ENCODE measurements at places on chromosomes 5 and 9.

GRCh38 chr9:86672966-86673365 is 274.3 kb downstream of the GAS1 start:
- ATAC-seq = no peak

DNA sequence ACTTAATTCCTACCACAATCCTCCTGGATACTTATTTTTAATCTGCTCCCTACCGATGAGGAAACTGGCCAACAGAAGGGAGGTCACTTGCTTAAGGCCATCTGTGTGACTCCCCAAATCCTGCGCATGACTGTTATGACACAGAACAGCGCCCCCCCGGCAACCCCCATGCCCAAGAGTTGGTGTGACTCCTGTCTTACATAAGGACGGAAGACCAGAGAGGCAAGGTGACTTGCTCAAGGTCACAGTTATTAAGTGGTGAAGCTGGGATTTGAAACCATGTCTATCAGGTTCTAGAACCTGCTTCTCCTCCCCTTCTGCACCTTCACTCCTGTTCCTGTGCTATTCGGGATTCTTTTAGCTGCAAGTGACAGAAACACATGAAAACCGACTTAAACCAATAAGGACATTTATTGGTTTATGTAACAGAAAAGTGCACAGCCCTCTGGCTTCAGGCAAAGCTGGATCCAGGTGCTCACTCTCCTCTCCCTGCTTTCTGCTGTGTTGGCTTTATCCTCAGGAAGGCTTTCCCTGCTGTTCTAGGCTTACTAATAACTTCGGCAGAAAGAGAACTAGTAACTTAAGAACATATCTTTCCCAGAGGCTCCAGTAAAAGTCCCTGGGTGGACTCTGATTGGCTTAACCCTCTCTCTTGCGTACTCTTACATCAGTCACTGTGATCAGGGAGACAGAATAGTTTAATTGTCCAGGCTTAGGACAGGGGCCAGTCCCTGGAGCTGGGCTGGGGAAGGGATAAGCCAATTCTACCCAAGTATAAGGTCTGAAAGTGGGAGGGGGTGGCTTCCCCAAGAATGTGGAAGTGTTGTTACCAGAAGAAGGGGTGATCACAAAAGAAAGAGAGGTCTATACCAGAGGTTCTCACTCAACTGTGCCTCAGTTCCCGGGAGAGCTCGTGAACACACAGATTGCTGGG is 43.7 kb downstream of the FGF18 start:
- no peak for ATAC-seq

DNA sequence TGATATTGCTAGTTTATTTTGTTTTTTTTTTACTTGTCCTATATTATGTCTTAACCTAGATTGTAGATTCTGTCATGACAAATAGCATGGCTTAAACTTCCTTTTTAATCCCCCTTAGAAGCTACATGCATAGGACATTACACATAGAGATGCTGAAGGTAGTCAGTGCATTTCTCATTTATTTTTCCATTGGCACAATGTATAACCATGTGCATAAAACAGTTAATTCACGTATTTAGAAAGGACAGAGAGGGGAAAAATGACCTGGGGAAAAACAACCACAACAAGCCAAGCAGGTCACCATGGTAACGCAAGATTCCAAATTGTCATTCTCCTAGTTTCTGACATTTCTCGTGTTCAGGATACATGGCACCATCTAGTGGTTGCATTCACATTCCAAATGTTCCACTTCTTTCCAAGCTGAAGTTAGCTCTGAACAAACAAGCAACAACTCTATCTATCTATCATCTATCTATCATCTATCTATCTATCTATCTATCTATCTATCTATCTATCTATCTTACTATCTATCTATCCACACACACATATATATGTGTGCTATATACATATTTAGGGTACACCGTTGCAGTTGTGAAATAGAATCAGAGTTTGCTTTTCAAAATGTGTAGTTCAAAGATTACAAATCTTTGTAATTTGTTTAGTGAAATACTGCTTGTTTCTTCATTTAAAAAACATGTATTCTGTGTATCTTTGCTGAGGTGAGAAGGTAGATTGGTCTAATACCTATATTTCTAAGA is 487.2 kb upstream of the ST8SIA4 start:
- no peak for ATAC-seq

GRCh38 chr5:10704949-10705621 is 55.9 kb downstream of the DAP start:
- ATAC-seq = peak; percentile 70

DNA sequence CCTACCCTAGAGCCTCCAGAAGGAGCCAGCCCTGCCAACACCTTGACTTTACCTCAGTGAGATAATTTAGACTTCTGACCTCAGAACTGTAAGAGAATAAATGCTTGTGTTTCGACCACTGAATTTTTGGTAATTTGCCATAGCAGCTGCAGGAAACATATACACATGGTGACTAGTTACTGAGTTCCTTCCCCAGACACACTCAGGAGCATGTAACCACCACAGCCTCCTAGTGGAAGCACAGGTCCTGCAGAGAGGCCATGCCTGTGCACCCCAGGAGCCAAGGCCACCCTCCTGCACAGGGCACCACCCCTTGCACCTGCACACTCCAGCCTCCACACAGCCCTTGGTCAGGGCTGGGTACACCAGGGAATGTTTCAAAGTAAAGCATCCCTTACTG is 7.6 kb upstream of the CAMSAP1 start:
- no peak for ATAC-seq

- ATAC-seq = no peak
Observed at GRCh38 chr5:159917994-159918393, 1.7 kb downstream of the ADRA1B start.

DNA sequence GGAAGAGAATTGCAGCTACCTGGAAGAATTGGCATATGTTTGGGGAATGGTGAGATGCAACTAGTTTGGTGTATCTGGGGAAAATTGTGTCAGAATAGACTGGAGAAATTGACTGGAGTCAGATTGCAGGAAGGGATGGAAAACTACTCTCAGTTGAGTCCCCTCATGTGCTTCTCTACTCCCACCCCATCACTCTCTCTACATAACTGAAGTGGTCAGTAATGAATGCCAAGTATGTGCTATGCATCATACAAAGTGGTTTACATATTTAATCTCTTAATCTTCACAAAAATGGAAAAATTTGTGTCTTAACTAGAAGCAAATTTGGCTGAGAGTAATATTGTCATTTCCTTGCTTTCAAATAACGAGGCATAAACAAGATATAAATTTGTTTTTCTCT is 146.4 kb upstream of the TNC start:
- no peak for ATAC-seq

DNA sequence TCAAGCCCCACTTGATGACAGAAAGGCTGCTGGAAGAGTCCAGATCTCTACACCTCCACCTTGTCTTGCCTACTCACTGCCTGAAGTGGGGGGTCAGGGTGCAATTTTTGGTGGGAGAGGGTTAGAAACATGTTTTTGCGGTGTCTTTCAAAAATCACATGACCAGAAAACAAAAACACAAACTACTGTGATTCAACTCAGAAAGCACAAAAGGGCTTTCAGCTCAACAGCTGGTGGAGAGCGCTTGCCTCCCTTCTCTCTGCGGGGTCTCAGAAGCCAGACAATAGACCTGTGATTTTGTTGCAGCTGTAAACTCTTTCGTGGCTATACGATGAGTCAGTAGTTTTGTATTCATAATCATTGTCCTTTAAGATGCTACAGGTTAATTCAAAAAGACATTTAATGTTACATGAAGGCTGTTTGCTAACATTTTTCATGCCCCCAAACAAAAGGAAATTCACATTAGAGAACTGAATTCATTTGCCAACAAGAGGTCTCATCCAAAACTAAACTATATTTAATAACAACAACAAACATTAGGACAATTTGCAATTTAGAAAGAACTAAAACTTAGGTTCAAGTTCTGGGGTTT is 172.6 kb upstream of the RAI14 start:
- no peak for ATAC-seq

DNA sequence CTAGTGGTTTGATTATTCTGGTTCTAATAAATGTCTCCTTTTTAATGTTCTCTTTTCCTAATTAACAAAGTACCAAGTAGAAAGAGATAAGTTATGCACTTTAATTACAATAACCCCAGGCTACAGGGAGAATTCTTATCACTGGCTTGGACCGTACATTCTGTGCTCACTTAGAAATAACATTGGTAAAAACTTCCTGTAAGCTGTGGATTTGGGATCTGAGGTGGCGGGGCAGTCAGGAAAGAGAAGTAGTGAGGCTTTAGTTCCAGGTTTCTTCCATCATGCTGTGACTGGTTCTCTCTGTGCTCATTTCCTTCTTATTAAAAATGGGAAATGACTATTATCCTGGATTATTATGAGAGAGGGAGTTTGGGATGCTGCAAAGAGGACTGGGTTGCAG is 142.0 kb downstream of the EGFLAM start:
- no peak for ATAC-seq

DNA sequence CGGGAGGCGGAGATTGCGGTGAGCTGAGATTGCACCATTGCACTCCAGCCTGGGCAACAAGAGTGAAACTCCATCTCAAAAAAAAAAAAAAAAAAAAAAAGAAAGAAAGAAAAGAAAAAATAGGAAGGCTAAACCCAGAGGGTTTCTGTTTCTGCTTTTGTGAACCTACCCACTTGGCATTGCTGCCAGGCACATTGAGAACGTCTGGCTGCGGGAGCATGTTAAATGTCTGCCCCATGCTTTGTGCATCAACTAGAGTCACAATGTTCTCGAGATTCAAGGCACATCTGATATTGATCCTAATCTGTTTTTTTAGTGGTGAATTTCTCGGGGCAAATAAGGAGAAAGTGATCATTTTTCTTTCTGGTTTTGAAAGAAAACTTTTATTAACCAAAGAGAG is 2.8 kb downstream of the SLC25A25 start:
- no peak for ATAC-seq

GRCh38 chr5:150184990-150185912 is 4.6 kb upstream of the SLC6A7 start:
- ATAC-seq = no peak

DNA sequence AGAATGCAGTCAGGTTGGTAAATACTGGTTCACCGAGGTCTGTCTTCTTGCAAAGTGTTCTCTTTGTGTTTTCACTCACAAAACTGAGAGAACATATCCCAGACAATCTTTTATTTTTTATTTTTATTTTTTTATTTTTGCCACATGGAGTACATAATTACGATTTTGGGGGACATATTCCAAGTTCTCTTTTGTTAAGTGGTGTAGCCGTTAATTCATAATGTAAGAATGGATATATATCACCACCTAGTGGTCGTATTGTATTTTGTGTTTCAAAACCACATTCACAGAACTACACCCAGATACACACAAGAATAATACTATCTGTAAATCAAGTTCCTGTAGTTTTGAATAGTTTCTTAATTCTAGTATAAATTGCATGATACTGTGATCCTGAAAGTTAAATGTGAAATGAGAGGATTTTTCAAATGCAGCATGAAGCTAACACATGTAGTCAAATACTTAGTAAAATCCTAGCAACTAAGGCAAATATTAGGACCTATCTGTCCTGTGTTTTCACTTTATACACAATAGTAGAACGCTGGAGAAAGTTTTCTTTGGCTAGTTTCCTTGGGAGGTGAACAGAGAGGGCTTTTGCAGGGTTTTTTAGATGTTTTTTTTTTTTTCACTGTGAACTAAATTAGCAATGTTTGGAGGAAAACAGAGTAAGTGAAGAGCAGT is 92.7 kb downstream of the VCAN start:
- ATAC-seq = no peak

- ATAC-seq = no peak
Observed at GRCh38 chr9:101716629-101717028, 21.8 kb downstream of the GRIN3A start.

GRCh38 chr5:34535944-34536623 is 120.0 kb upstream of the RAI14 start:
- ATAC-seq = peak; percentile 76

- ATAC-seq = no peak
Observed at GRCh38 chr5:14595891-14596290, 14.3 kb downstream of the OTULINL start.

- ATAC-seq = no peak
Observed at GRCh38 chr5:154267516-154267915, 77.0 kb downstream of the GALNT10 start.

DNA sequence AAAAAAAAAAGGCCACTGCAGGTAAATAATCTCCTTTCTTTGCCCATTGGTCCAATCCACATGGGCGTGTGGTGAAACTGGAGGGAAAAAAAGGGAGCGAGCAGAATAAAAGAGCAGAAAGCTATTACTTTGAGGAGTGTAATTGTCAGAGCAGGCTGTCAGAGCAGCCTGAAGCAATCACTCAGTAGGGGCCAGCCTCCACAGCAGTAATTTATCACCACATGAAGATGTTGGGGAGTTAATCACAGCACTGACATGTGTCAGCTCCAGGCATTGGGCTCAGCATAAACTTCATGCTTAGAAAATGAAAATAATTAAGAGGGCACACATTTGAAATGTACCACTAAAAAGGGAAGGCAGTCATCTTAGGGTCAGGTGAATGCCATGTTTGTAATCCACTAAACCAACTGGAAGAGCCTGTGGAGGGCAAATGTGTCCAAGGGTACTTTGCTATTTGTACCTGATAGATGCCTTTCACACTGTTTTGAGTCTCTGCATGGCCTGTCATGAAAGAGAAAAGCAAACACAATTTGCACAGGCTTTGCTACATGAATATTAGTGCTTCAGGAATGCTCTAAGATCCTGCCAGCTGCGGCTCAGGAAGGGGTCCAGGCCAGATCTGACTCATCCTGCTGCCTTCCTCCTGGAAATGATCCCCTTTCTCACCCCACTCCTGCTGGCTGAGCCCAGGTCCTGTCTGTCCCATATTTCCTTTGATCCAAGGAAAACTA is 2.9 kb upstream of the PTGER4 start:
- ATAC-seq = no peak

GRCh38 chr5:39225405-39226099 is 6.2 kb upstream of the FYB1 start:
- no peak for ATAC-seq

DNA sequence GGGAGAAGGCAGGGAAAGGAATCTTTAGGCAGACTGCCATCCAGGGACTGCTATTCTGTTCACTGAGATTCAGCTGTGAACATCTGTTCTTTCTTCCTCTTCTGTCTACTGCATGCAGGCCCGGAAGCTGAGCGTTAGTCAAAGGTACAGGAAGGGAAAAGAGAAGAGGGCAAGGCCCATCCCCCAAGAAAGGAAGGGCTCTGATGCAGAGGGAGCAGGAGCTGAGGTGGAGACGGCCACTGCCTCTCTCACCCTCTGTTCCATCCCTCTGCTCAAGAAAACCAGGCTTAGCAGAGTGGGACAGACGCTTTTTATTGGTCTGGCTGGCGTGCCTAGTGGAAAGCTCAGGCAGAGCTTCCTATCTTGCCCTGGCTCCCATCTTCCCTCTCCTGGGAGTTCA is 57.6 kb downstream of the PFDN1 start:
- ATAC-seq = no peak

GRCh38 chr9:92752812-92753404 is 11.7 kb downstream of the BICD2 start:
- peak; percentile 68 for ATAC-seq

GRCh38 chr9:22244139-22245011 is 202.2 kb upstream of the DMRTA1 start:
- ATAC-seq = peak; percentile 57

Data from activated T-helper 17 cell treated with anti-CD3 and anti-CD28 coated beads, Interleukin-2, amount 50 U/mL, for 72 hours (primary cell).